ENCODE measurements at places on chromosomes 6 and 20.
A peak's percentile ranks its signal among the peaks of the same experiment; 100 is the strongest.

DNA sequence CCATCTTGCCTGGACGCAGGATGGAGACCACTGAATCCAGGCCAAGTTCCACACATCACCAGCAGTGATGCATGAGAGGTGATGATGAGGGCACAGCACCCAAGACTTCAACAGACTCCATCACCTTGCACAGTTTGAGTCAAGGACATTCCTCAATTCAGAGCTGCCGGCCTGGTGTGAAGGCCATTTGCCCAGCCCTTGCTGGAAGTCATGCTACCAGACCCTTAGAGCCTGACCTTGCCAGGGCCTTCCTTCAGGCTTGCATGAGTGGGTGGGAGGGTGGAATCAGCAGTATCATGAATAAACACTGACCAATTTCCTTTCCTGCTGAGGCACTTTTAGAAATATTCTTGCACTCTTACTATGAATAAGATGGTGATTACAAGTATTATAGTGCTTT, 130.2 kb upstream of the SSTR4 start:
- DNase-seq, result no peak

GRCh38 chr20:59787538-59787890, 145.9 kb downstream of the SYCP2 start:
- DNase-seq, result no peak

- DNase-seq, result no peak
These were observed 18.9 kb upstream of the CCN5 start for GRCh38 chr20:44696315-44696714.

- no peak for DNase-seq
These were observed 1370.3 kb upstream of the CITED2 start for GRCh38 chr6:140744659-140745320.

DNA sequence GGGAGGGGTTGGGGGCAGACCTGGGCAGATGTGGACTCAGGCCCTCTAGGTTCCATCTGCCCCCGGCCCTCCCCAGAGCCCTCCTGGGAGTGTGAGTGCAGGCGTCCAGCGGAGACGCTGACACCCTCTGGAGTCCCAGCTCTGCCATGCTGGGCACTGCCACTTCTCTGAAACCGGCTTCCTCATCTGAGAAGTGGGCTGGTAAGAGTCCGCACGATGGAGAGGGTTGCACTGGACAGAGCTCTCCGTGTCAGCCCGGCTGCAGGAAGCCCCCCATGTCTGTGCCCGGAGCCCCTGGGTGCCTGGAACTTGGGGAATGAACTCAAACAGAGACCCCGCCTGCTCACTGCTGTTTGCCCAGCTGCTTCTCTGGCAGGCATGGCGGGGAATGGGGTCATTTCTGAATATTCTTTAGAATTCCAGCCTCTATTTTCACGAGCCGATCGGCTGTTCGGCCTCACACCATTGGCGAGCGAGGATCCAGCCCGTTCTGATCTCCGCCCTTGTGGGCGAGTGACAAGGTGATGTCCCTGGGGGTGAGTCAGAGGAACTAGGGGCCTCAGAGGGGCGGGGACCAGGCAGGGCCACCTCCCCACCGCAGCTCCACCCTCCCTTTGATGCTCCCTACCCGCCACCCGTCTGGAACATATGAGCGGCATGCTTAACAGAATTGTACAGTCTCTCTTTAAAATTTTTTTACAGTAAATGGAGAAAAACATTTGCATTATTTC, 47.8 kb upstream of the GATA5 start:
- peak; percentile 25 for DNase-seq

DNA sequence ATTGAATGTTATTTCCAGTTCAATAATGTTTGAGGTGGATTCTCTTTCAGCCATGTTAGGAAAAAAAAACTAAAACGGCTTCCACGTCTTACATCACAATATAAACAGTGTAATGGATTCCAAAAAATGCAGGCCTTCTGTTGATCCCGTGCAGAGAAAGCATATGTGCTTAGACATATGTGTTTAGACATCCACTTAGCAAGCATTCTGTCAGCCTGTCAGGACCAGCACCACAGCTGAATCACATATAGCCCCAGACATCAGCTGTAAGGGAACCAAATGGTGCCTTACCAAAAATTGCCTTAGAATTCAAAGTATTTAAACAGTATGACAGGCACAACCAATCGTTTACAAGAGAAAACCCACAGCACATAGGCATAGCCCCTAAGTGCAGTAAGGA, 304.9 kb downstream of the EYA4 start:
- no peak for DNase-seq

GRCh38 chr20:63053432-63054102, 46.8 kb upstream of the BHLHE23 start:
- no peak for DNase-seq

- DNase-seq, result no peak
These were observed 13.1 kb upstream of the SAYSD1 start for GRCh38 chr6:39128106-39128505.
